ENCODE measurements at places on chromosomes 3 and 15.

DNA sequence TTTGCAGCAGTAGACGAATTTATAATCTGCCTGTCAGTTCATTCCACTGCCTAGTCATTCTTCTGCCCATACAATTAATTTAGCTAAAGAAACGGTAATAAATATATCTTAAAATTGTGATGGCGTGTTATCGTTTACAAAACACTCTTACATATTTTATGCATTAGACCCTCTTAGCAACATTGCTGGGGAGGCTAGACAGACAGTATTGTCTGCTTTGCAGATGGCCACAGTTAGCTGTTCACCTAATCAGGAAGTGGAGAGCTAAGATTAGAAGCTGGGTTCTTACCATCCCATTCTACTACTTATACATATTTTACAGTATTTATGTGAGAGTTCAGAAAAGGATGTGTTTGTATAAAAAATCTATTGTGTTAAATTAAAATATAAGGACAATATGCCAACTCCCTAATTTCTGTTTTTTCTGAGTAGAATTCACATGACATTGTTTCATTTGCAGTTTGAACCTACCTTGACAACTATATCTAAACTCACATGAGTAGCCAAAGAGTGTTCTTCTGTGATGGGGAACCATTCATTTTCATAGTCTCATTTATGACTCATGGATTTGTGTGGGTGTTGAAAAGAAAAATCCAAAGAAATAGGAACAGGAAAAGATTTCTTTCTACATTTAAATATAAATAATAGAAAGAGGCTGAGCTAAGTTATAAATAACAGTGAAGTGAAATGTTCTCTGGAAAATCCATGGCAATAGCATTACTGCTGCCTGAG is 41.7 kb upstream of the C3orf80 start:
- no peak for DNase-seq

DNA sequence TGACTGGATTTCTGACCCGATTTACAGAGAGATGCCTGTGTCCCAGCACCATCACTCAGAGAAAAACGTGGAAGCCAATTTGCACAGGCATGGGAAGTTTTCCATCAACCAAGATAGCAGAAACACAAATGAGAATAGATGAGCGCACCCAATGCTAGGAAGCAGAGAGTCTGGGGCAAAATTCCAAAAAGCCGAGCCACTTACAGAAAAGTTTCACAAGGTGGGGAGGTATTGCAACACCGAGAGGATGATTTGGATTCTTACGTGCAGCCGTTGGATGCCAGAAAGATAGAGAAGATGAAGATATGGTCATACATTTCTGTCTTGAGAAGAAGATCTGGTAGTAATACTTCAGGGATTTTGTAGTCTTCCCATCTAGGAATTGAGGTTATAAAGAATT is 57.4 kb downstream of the UNC13C start:
- DNase-seq = no peak

DNA sequence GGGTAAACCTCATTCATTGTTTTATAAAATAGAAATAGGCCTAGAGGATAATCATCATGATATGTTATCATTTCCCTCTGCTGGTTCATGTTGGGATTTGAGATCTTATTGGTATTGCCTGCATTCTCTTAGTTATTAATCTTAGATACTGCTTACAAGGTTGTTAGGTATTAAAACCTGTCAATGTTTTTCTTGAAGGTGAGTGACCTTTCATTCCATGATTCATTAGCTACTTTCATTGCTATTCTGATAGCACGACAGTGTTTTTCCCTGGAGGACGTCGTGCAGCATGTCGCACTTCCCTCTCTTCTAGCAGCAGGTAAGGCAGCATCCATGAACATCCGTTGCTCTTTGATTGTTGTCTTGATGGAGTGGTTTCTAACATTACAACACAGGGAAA is 17.1 kb downstream of the P2RY12 start:
- DNase-seq = no peak

DNA sequence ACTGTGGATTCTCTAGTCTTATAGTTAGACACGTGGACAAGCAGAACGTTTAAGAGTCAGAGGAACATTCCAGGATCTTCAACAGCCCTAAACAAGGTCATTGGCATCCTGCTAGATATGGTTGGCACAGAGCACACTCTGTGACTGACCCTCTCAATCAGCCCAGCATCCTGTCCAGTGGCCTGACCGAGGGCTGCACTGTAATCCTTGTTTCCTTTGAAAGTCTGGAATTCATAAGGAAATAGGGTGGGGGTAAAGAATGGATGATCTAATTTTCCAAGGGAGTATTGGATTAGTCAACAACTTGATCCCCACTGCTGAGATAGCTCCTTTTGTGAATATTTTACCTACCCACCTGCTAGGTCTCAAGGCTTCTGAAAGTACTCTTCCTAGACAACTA is 94.5 kb upstream of the DLG1 start:
- no peak for DNase-seq

GRCh38 chr15:100688549-100689120 is 86.2 kb downstream of the ASB7 start:
- no peak for DNase-seq

GRCh38 chr15:77486542-77487468 is 66.1 kb downstream of the HMG20A start:
- DNase-seq = no peak

- DNase-seq = no peak
These were observed 272.7 kb downstream of the RPLP1 start for GRCh38 chr15:69725275-69725674.

DNA sequence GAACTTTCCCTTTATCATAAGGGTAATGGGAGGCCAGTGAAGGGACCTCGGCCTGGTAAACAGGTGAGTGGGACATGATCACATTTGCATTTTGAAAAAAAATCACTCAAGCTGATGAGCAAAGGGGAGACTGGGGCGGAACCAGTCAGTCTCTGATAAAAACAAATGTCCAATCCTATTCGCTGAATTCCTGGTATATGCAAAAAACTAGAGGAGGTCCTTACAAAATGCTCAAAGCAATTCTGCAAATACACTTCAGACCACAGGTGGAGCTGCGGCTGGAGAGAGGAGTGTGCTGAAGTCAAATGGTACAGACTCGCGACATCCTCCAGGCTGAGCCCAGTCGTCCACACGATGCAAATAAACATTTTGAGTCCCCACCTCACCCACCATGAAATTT is 166.7 kb downstream of the FOXP1 start:
- DNase-seq = no peak

DNA sequence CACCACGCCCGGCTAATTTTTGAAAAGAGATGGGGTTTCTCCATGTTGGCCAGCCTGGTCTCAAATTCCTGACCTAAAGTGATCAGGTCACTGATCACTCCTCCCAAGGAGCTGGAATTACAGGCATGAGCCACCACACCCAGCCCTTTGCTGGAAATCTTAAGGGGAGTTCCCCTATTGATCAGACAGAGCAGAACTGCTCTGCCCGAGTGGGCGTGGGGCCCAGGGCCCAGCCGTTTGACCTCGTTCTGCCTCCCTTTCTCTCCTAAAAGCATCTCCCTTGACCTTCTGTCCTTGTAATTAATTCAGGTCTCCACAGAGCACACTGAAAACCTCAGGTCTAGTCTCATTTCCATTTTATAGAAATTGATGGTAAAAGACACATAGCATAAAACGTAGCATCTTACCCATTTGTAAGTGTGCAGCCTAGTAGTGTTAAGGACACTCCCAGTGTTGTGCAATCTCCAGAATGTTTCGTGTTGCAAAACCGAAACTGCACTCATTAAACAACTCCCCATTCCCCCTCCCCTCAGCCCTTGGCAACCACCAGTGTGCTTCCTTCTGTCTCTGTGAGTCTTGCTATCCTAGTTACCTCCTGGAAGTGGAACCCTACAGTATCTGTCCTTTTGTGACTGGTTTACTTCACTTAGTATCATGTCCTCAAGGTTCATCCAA is 89.3 kb downstream of the SLCO3A1 start:
- no peak for DNase-seq

GRCh38 chr3:149564079-149564478 is 89.6 kb downstream of the TM4SF4 start:
- DNase-seq = no peak

DNA sequence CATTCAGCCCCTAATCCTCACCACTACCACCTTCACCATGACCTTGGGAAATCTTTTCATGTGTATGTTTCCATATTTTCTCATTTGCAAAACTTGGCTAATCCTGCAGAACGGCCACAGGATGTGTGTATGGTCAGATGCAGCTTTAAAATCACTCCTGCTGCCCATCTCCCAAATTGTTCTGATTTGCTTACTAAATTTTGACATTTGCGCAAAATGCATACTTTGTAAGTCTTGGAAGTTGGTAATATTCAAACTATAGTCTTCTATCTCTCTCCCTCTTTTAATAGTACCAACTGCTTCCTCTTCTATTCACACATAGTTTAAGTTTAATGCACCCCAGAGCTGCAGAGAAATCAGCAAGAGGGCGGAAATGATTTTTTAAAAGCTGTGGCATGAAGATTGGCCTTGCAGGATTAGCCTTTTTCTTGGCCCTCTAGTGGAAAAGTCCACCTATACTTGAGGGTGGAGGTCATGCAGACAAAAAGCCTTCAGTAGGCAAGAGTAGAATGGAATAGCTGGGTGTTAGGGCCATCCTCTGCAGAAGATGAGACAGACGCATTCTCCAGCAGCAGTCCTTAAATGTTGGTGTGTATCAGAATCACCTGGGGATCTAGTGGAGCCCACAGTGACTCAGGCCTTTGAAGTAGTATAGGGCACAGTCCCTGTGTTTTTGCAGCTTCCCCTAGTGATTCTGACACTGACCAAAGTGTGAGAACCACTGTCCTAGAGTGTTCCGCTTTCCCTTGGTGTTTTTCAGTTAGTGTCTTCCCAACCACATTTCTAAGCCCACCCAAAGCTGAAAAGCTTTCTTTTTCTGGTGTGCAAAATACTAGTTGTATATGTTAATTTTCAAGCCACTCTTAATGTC is 181.7 kb downstream of the CHST2 start:
- DNase-seq = no peak

- no peak for DNase-seq
These were observed 4.8 kb upstream of the SUMF1 start for GRCh38 chr3:4471907-4472306.

GRCh38 chr3:179073816-179074215 is 2.2 kb upstream of the ZMAT3 start:
- no peak for DNase-seq

DNA sequence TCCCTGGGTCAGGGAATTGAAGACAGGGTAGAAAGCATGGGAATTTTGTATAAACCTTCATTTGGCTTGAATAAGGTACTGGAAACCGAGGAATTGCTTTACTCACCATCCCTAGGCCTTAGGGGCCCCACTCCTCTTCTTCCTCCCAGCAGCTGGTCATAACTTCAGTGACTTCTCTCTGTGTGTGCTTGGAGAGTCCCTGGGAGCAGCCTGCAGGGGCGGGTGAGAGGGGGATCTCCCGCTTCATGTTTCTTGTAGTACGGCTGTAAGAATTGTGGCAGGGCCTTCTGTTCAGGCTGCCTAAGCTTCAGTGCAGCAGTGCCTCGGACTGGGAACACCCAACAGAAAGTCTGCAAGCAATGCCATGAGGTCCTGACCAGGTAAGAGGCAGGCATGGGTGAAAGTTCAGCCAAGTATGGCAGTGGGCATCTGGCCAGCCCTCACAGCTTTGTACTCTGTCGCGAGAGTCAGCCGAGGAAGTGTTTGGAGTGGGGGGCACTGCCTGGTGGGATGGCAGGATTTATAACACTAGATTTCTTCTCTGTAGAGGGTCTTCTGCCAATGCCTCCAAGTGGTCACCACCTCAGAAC is 1.7 kb upstream of the DNAJC17 start:
- no peak for DNase-seq

- no peak for DNase-seq
These were observed 138.1 kb downstream of the TMCO5A start for GRCh38 chr15:38072348-38073177.

- DNase-seq = no peak
These were observed 42.4 kb upstream of the RHO start for GRCh38 chr3:129485721-129486663.

DNA sequence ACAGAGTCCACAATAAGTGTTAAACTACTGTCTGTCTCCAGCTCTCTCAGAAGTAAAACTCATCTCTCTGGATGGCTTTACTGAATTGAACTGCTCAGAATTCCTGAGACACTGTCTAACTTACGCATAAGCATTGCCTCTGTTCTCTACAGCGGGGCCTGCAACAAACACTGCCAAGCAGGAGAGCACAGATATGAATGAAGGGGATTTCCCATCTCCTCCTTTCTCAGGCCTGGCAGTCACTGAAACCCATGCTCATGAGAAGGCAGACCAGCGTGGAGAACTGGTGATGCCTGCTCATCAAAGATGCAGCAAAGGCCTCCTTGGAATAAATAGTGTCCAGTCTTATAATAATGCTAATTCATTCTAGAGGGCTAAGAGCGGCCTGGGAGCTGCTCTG is 10.3 kb downstream of the RASGRP1 start:
- DNase-seq = peak; percentile 41

DNA sequence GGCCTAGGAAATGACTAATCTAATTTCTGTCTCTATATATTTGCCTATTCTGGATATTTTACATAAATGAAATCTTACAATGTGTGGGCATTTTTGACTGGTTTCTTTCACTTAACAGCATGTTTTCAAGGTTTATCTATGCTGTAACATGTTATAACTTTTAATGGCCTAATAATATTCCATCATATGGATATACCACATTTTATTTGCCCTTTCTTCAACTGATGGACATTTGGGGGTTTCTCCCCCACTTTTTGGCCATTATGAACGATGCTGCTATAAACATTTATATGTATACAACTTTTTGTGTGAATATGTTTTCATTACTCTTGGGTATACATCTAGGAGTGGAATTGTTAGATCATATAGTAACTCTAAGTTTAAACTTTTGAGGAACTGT is 357.3 kb upstream of the ADAMTS9 start:
- no peak for DNase-seq

DNA sequence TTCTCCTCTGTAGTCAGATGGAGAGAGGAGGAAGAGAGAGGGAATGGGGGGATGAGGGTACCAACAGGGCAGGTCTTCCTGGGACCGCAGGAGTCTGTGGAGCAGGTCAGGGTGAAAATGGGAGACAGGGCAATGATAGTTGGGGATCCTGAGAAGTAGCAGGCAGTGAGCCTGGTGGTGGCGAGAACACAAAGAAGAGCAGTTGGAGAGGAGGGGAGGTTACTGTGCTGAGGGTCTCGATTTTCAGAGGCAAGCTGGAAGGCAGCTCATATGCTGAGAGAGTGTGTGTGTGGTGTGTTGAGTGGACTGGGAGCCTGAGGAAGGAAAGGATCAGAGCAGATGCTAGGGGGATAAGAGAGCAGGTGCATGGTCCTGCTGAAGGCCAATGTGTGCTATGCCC is 2.1 kb upstream of the DOCK3 start:
- no peak for DNase-seq

DNA sequence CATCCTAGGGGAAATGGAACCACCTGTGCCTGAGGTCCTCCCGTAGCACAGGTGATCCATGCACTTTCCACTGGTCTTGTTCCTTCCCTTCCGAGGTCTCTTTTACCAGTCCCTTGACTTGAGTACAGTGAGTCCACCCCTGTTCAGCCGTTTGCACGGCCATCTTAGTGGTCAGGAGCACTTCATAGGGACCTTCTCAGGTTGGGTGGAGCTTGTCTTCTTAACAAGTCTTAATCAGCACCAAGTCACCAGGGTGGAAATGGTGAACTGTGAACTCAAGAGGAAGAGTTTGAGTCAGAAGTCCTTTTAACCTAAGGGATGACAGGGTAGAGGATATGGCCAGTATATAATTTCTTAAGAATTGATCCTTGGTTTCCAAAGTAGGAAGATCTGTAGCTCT is 21.4 kb downstream of the ARL8B start:
- no peak for DNase-seq
